ENCODE measurements at places on chromosomes 16 and 17. TPM values are rescaled to one million over a fixed set of nuclear protein-coding genes. Genes with fewer than 3 reads are reported as not detected.
A peak's percentile ranks its signal among the peaks of the same experiment; 100 is the strongest.

- DNase-seq, result no peak
Observed at GRCh38 chr17:35665662-35666061, 65.8 kb upstream of the RASL10B start.

GRCh38 chr16:30030011-30030685 is 923 bp downstream of the TLCD3B start:
- DNase-seq, result no peak

DNA sequence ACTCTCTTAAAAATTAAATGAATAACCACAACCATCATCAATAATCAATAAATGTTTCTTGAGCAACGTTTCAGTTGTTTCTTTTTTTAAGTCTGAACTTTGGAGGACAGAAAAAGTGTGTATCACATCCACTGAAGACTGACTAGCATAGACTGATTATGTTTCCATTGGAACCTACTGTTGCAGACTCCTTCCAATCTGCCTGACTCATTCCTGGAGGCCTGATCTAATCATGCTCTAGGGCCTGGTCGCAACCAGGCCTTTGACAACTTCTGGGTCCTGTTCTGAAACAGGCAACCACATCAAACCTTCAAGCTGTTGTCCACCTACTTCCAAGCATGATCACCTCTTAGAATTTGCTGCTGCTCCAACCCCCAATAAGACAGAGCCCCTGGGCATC is 109.2 kb upstream of the NUDT7 start:
- no peak for DNase-seq

GRCh38 chr17:54063639-54064038 is 240.9 kb downstream of the KIF2B start:
- no peak for DNase-seq

GRCh38 chr17:2749058-2749783 is at the start of gene CCDC92B:
TSS of gene CCDC92B (minus strand) at chr17:2749652. CDS start at chr17:2735145, 14,507 bp downstream.
- DNase-seq, result no peak

- no peak for DNase-seq
Observed at GRCh38 chr17:57920916-57921703, 34.1 kb downstream of the CUEDC1 start.

GRCh38 chr16:17159617-17160016 is 311.1 kb downstream of the XYLT1 start:
- DNase-seq, result no peak

DNA sequence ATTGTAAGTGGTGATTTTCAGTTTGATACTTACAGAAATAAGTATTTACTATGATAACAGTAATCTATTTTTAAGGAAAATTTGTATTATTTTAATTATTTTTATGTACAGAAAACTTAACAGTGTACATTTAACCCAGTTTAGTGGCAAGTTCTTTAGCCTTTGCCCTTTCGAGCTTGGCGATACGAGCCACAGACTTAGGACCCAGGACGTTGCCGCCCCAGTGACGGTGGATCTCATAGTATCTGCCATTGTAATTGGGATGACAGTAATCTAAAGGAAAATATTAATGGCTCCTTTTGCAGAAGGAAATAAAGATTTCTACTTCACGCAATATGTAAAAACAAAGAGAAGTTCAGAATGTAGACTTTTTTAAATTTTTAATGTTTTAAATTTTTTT is 5.2 kb upstream of the CDR2 start:
- DNase-seq, result no peak

GRCh38 chr17:6517062-6517461 is 39.3 kb downstream of the PITPNM3 start:
- no peak for DNase-seq

DNA sequence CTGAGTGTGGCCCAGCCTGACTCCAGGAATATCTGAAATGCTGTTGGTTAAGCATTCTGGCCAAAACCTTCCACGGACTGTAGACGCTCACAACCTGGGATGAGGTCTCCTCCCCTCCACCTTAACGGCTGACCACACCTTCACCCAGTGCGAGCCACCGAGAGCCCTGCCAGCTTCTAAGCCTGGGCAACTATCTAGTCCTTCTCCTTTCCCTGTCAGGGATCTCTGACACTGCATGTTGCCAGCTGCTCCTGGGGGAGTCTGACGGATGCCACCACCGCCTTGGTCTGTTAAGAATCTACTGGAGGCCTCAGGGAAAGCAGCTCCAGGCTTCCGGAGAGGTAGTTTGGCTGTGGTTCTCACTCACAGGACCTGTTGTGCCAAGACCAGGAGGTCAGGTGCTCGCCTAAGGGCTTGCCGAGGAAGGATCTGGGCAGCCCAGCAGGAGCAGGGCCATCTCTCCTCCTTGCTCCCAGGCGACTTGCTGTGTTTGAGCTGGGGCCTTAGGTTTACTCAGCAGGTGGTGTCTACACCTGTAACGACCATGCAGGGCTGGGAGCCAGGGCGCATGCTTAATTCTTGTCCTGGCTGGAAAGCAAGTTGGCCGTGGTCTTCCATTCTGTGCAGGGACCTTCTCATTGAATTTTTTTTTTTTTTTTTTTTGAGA is 111.8 kb downstream of the NTN1 start:
- no peak for DNase-seq

DNA sequence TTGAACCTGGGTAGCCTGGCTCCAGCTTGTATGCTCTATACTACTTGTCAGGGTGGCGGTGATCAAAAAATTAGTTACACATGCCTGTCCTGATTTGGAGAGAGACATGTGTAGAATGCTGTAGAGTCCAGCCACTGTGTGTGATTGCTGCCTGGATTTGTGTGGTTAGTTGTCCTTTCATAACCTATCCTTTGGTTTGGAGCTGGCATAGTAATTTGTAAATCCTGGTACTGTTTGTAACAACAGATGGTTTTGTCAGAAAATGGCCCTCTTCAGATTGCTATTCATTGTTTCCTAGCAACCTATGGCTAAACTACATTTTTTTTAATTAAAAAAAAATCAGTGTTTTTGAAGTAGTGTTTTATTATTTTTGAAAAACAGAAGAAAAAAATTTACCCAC is 30.5 kb downstream of the ETV4 start:
- no peak for DNase-seq

DNA sequence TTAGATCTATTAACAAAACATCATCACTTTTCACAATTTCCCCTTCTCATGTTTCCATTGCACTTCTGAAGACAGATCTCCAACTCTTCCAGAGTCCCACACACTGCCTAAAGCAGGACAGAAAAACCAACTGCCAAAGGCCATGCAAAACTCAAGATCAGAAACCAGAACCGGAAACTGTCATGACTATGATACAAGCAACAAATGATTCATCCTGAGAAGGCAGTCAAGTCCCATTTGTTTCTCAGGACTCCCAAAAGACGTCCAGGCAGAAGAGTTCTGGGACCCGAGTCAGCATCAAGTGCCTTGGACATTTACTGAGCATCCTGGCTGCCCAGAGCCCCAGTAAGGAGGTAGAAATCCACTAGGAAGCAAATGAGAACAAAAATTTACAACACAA is 38.8 kb downstream of the ERN1 start:
- DNase-seq, result no peak

- DNase-seq, result no peak
Observed at GRCh38 chr16:13829697-13830299, 90.2 kb upstream of the ERCC4 start.

DNA sequence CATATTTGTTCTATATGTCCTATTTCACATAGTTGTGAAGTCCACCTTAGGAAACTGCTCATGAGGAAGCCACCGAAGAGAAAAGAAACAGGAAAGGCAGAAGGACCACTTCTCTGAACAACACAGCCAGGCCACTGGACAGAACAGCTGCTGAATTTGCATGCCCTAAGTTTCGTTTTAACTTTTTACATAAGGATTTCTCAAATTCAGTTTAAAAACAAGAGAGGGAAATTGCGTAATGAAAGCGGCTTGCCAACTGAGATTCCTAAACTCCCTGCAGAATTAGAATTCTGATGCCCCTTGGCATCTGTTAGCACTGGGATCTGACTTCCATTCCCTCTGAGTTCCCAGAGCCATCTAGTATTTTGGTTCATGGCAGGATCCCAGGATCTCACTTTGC is 5.0 kb upstream of the CCL8 start:
- no peak for DNase-seq

- no peak for DNase-seq
Observed at GRCh38 chr17:48330421-48330820, 99.6 kb downstream of the SKAP1 start.

GRCh38 chr17:5526821-5527598 is 40.6 kb downstream of the MIS12 start:
- DNase-seq, result no peak

- DNase-seq, result no peak
Observed at GRCh38 chr16:52697971-52698370, 151.0 kb upstream of the TOX3 start.

- peak; percentile 65 for DNase-seq
Observed at GRCh38 chr17:10616502-10617119, 40.5 kb downstream of the MYH3 start.

GRCh38 chr16:88306860-88307545 is 75.8 kb upstream of the ZNF469 start:
- no peak for DNase-seq

- DNase-seq, result no peak
Observed at GRCh38 chr17:55496094-55496881, 15.0 kb downstream of the SMIM36 start.

DNA sequence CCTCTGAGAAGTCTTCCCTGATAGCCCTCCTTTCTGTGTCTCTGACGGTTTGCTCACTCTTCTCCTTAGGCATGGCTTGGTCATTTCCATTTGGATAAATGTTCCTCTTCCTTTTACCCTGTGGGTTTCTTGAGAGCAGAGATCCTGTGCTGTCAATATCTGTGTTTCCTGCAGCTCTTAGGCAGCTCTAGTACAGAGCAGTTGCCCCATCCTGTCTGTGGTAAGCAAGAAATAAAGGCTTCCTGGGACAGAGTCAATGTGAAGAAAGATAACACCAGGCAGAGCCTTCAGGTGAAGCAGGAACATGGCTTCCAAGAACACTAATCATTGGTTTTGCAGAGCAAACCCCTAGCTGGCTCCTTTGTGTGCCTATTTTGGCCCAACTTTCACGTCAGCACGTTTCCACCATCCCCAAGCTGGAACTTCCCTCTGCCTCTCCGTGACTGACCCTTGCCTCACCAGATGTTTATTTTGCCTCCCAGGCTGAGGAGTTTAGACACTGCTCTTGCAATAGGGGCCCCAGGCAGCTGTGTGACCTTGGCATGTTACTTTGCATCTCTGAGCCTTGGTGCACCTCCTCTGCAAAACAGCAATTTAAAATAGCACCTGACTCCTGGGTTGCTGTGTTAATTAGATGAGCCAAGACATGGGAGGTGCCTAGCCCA is 49.6 kb upstream of the SIAH1 start:
- no peak for DNase-seq

DNA sequence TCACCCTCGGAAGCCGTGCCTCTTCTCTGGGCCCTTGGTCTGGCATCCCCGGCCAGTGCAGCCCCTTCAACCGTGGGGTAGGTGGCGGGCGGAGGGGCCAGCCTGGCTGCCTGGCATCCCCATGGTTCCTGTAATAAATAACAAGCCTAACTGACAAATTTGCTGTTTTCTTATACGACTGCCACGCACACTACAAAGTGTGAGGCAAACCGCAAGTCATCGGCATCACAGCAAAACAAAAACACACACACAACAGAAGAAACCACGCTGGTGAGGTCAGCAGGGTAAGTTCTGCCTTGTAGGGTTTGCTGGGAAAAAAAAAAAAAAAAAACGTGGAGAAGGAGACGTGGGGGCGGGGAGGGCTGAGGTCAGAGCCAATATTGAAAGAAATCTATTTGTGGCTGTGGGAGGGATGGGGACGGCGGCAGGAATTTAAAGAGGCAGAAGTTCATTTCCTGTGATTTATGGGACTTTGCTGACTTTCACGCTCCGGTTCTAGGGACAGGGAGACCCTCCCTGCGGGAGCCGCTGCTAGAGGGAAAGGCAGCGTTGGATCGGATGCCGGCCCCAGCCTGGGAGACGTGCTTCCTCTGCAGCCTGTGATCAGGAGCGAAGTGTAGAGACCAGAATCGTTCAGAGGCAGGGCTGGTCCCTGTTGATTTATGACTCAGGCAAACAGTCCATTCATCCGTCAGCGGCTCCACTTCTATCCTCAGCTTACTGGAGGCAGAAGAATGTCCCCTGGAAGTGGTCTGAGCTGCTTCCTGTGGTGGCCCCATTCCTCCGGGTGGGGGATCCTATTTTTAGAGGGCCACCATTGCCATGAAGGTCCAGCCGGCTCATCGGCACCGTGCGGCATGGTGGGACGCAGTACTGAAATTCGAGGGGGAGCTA is 162.8 kb downstream of the FOXL1 start:
- DNase-seq, result no peak

DNA sequence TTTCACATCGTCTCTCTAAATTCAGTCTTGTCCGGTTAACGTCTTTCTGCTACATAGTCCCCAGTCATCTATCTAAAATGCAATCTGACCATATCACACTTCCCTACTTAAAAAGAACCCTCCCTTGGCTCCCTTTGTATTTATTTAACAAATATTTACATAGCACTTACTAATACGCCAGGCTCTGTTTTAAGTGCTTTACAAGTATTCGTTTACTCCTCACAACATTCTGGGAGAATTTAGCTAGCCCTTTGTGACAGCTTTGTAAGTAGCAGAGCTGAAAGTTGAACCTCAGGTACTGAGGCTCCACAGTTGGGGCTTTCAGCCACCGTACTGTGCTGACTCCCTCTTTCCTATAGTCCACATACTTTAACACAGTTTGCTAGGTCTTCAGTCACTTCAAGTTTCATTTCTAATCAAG is 9.2 kb downstream of the PAFAH1B1 start:
- no peak for DNase-seq

PYDC1 gene
- not detected for total RNA-seq

KRTAP17-1 gene
- not detected for total RNA-seq

CFAP52 gene
- total RNA-seq, result not detected

MYL4 gene
- total RNA-seq, result not detected

PSMD12 gene
- 47.3 TPM for total RNA-seq

CLEC18C gene
- total RNA-seq, result 0.31 TPM

PRKCB gene
- 122 TPM for total RNA-seq

CA5A gene
- total RNA-seq, result not detected

SLC2A4 gene
- not detected for total RNA-seq

APOBR gene
- total RNA-seq, result 3.2 TPM

Measured in activated B cell treated with CpG ODN at 0.5 μM for 24 hours (primary cell).